ENCODE measurements at places on chromosomes 5 and 9.

DNA sequence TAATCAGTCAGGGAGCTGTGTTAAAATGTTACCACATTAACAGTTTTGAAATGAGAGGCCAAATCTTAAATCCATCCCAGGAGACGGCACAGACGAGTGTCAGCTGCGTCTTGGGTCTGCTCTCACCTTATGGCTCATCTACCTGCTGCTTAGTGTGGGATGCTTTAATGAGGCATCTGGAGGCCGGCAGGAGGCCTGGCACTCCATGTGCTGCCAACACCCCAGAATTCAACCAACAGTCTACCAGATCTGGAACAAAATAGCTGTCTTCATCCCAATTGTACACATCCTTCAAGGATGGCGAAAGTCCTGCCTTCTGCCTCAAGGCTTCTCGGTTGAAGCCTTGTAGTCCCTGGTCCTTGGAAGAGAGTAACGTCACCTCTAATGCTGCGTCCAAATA lies 12.0 kb downstream of the PRKACG start:
- no peak for DNase-seq

DNA sequence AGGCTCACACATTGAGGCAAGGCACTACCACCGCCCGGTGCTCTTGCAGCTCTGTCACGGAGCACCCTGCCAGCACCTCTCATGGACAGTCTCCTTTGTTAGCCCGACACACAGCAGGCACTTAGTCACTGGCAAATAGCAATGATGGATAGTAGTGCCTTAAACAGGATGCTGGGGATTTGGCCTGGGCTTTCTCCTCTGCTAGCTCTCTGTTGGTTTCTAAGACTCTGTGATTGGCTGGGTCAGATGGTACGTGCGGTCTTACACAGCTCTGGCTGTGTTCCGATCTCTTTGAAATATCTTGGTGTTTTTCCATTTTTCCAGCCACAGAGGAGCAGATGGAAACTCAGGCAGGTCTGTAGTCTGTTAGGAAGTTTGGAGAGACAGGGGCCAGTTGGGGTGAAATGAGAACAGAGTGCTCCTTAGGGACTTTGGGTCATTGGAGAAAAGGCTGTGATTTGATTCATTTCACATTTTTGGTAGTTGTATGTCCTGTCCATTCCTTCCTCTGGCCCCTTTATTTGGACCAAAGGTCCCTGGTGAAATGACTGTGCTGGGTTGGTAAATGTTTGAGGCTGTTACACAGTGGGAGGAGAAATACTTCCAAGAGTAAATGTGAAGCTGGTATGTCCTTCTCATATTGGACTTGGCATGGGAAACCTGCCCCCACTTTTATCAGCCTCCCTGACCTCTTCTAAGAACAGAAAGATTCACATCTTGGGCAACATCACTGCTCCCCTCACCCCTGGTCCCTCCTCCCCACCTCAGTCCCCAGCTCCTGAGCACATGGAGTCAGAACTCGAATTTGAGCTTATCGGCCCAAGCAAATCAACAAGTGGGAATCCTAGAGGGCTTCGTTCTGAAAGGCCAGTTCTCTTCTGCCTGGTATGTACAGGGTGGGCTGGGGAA lies 3.4 kb downstream of the SMIM3 start:
- DNase-seq: no peak

DNA sequence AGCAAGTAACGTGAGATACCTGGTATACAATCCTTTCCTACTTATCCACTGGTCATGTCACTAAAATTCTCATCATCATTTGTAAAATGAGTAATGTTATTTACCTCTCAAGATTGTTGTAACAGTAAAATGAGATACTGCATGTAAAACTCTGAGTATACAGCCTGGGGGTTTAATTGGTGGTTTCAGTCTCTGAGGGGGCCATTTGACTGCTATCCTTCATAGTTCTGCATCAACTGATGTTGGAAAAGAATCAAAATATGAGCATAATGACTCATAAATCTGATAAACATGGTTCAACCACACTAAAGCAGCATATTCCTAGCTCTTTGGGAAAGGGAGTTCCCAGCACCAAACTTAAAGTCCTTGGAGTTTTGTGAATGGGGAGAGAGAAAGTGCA lies 181.0 kb upstream of the GHR start:
- DNase-seq: no peak

- DNase-seq: peak; percentile 85
Observed at GRCh38 chr9:97984188-97985057, 1.3 kb downstream of the ANP32B start.

DNA sequence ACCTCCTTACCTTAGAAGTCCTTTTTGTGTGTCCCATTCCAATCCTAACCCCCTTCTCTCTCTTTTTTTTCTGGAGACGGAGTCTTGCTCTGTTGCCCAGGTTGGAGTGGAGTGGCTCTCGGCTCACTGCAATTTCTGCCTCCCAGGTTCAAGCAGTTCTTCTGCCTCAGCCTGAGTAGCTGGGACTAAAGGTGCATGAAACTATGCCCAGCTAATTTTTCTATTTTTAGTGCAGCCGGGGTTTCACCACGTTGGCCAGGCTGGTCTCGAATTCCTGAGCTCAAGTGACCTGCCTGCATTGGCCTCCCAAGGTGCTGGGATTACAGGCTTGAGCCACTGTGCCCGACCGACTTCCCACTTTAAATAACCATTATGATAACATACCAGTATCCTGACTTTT lies 17.5 kb downstream of the TMEM38B start:
- DNase-seq: no peak

DNA sequence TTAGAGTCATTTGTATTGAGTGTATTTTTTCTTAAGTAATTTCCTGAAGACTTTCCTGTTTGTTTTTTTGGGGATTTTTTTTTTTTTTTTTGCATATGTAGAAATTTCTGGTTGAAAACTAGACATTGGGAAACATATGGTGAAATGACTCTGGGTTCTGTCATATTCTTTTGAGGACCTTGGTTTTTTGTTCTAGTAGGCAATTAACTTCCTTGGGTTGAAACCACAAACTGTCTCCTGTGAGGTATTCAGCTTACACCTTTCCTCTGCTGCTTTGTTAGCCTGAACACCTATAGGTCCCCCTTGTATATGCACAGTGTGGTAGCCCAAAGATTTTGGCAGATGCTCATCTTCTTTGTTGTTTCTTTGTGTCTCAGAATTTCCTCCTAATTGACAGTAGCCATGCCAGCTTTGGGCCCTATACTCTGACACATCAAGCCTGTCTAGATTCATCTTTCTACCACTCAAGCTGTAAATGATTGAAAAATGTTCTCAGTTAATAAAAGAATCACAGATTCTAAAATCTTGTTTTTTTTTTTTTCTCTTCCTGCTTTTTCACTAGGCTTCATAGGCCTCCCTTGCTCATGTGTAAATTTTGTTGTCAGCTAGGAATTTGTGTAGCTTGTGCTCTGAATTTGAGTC lies 140.6 kb downstream of the COMMD10 start:
- DNase-seq: no peak

DNA sequence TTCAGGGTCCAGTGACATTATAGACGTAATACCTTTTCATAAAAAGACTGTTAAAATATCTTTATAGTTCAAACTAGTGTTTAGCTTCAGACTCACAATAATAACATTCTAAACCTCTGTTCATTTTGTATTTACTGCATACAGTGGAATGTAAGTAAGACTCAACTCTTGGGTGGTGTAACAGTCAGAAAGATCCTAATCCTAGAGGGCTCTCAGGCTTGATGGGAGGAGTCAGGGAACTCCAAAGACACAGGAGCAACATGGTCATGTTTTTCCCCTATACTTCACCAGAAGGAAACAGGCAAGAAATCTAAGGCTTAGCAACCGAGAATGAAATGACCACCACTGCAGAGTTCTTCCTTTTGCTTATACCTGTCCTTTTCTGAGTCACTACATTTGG lies 82.6 kb downstream of the MRPS27 start:
- DNase-seq: no peak

DNA sequence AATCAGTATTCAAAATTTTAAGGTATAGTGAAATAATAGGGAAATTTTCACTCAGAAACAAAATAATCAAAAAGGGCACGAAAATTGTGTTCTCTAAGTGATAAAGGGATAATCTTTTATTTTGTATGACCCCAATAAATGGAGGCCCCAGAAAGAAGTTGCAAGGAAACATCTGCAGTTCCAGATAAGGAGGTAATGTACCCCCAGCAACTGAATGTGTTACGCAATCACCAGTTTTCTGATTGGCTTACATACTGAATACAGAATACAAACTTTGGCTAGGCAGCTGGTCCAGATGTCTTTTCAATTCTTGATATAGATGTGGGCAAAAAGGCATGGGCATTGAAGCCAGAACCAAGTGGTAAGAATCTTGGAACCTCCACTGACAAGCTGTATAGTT lies 1.7 kb upstream of the TOPORS start:
- DNase-seq: no peak

DNA sequence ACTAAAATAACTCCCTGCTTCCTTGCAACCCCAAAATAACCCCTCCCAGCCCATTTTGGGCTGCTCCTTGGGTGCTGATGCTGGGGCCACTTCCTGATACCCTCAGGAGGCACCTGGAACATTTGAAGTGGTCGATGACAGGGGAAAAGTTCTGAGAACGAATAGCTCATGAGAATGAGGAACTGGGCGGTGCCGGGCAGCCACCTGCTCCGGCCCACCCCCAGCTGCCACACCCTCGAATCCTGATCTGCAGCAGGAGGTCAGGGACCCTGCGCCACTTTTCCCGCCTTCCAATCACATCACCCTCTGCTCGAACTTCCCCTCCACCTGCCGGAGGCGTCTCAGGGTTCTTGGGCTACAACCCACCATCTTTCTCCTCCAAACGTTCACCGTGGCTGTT lies 19.7 kb downstream of the HRH2 start:
- DNase-seq: no peak

DNA sequence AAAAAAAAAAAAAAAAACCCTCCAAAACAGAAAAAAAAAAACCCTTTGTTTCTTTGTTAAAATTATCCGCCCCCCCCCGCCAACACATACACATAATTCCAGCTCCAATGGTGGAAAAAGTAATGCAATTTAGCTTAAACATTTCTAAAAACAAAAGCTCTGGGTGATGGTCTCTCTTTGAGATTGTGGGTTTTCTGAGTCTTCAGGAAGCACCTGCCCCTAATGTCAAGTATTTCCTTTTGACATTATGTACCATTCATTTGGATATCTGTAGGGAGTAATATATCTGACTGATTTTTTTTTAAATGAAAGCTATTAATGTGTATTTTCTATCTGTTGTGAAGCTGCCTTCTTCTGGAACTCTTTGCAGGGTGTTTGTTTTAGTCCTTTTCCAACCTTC lies 389.7 kb downstream of the TAF11L14 start:
- no peak for DNase-seq

DNA sequence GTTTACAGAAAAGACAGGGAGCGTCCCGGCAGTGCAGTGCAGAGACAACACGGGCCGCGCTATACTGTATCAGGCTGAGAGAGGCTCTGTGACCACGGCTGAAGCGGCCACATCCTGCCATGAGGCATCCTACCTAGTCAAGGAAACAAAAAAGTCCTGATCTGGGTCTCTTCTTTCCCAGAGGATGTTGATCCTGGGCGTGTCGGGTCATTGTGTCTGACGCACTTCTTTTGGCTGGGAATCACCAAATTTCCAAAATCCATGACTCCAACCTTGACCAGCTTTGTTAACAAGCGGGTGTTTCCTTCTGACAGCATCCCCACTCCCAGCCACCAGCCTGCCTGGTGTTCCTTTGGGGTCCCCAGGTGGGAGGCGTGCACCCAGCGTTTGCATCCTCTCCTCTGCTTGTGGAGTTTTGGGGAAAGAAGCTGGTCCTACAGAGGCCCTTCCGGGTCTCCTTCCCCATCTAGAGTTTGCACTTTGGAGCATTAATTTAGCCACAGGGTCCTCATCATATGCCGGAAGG lies 91.4 kb upstream of the RAI14 start:
- no peak for DNase-seq

DNA sequence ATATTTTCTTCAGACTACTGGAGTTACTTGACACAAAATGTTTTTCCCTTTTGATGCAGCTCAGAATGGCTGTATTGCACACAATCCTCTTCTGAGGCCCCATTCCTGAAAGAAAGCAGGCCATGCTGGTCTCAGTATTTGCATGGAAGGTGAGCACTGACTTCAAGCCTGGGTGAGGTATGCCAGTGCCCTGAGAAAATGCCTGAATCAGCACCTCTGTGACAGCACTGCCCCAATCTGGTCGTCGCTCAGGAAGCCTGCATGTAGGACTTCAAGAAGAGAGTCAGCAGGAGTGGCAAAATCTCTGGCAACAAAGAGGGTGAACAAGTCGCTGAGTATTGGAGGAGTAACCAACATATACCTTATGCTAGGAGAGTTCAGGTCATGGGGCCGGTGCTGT lies 425.2 kb upstream of the PIK3R1 start:
- DNase-seq: no peak

GRCh38 chr5:3186736-3187405 lies 408.8 kb upstream of the IRX1 start:
- DNase-seq: no peak

DNA sequence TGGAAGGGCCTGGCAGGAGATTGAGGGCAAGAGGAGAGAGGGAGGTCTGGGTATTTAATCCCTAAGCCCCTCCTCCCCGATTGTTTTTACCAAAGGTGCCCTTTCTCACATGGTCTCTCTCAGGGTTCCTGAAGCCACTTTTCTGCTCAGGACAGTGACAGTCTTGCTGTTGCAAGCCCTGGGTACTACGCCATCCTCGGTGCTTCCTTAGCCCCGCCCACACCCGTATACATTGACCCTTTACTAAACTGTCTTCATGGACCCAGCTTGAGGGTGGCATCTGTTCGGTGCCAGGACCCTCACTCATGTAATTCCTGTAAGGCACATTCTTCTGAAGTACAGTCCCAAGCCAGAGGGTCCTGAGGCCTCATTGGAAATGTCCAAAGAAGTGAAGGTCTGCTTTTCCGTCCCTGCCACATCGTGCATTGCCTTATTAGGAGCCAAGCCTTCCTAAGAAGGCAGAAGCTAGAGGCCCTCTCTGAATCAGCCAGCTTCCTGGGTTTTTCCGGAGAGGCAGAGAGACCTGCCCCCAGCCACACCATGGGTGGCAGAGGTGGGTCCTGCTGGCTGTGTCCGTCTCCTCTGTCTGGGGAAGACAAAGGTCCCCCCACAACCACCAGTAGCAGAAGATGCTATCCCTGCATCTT lies 1.9 kb upstream of the SH3PXD2B start:
- no peak for DNase-seq

- DNase-seq: no peak
Observed at GRCh38 chr5:168877132-168877892, 298.1 kb upstream of the PANK3 start.

GRCh38 chr5:171310212-171310818 lies 1.3 kb downstream of the TLX3 start:
- no peak for DNase-seq

DNA sequence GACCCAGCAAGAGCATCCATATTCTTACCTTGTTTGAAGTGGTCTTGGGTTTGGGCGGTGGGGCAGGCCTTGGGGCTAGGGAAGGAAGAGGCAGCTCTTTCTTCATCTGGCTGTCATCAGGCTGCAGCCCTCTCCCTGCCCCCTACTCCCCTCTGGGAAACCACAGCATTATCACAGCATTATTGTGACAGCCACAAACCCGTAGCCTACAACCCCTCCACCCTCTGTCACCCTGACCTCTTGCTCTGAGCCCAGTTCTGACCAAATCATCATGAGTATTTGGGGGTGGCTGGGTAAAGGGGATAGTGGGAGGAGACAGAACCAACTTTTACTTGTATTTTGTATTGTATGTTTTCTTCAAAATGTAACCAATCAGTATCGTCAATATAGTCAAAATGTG lies 94.3 kb upstream of the ARRDC3 start:
- no peak for DNase-seq

- no peak for DNase-seq
Observed at GRCh38 chr9:94677929-94678328, 38.6 kb upstream of the FBP1 start.

GRCh38 chr5:126383246-126383645 lies 40.0 kb upstream of the GRAMD2B start:
- DNase-seq: no peak

GRCh38 chr9:136532799-136533774 lies 12.8 kb downstream of the NOTCH1 start:
- DNase-seq: peak; percentile 55

Data from stimulated activated CD4-positive, alpha-beta T cell treated with anti-CD3 and anti-CD28 coated beads, Interleukin-4, amount 100 ng/mL, for 4 hours (primary cell).